ENCODE measurements at places on chromosomes 4 and X. TPM values are rescaled to one million over a fixed set of nuclear protein-coding genes. Genes with fewer than 3 reads are reported as not detected.

The ZNF157 gene
- total RNA-seq, result 0.71 TPM

The IL2 gene
- total RNA-seq, result 1.6 TPM

The AMER1 gene
- 3.0 TPM for total RNA-seq

The APLN gene
- total RNA-seq, result 0.28 TPM

The CPZ gene
- not detected for total RNA-seq

The ATOH1 gene
- not detected for total RNA-seq

The PCDH10 gene
- total RNA-seq, result not detected

The PRDM5 gene
- total RNA-seq, result 0.21 TPM

The DIPK2B gene
- 0.11 TPM for total RNA-seq

The MAGEE2 gene
- not detected for total RNA-seq

All from activated T-helper 17 cell treated with anti-CD3 and anti-CD28 coated beads, Interleukin-2, amount 50 U/mL, for 72 hours (primary cell).